ENCODE measurements at places on chromosomes 7 and 10. TPM values are rescaled to one million over a fixed set of nuclear protein-coding genes. Genes with fewer than 3 reads are reported as not detected.

The NRCAM gene
- total RNA-seq, result 2.9 TPM

DNA sequence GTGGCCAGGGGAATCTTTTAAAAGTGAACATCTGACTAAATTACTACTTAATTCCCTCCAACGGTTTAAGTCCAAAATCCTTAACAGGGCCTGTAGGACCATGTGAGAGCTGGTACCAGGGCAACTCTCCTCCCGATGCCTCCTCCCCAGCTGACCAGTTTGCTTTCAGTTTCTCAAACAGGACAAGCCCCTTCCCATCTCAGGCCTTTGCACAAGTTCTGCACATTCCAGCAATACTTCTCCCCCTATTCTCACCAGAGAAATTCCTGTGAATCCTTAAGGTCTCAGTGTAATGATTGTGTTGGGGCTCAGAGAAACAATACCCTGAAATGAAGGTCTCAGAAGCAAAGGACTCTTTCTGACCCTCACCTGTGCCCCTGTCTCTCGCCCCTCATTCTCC, 8.0 kb upstream of the CALHM1 start:
- DNase-seq, result no peak
- no peak overlapping the region for H3K4me3 ChIP-seq
- H3K36me3 ChIP-seq, result no peaks in the 10 kb centered on the region
- peaks cover 4% of the 10 kb centered on the region for H3K4me1 ChIP-seq
- no peak overlapping the region for H3K27ac ChIP-seq
- H3K27me3 ChIP-seq, result no peaks in the 10 kb centered on the region

GRCh38 chr10:16581202-16581601, 59.5 kb upstream of the C1QL3 start:
- no peaks in the 10 kb centered on the region for H3K36me3 ChIP-seq
- H3K4me1 ChIP-seq, result no peaks in the 10 kb centered on the region
- no peak overlapping the region for H3K4me3 ChIP-seq
- no peak overlapping the region for H3K27ac ChIP-seq

DNA sequence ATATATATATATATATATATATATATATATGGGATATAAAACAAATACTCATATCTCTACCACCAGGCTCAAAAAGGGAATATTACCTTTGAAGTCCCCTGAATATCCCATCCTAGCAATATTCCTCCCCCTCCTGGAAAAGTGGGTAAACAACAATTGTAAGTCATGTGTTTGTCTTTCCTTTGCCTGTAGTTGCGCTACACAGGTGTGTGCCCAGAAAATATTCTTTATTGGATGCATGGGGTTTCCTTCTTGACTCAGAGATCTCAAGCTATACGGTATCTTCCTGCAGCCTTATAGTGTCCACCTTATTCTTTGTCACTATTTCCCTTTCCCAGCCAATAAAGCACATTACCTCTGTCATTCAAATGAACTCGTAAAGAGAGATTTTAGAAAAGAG, 54.2 kb downstream of the MET start:
- H3K4me3 ChIP-seq, result no peak overlapping the region
- H3K36me3 ChIP-seq, result no peaks in the 10 kb centered on the region
- H3K4me1 ChIP-seq, result no peaks in the 10 kb centered on the region
- no peak overlapping the region for H3K27ac ChIP-seq

The TES gene
- total RNA-seq, result 356 TPM

GRCh38 chr10:90862908-90863514, 5.2 kb upstream of the HTR7 start:
- H3K4me3 ChIP-seq, result no peak overlapping the region
- H3K27me3 ChIP-seq, result peaks cover 32% of the 10 kb centered on the region
- no peaks in the 10 kb centered on the region for H3K36me3 ChIP-seq
- no peak overlapping the region for H3K27ac ChIP-seq
- H3K4me1 ChIP-seq, result no peaks in the 10 kb centered on the region
- DNase-seq, result no peak

DNA sequence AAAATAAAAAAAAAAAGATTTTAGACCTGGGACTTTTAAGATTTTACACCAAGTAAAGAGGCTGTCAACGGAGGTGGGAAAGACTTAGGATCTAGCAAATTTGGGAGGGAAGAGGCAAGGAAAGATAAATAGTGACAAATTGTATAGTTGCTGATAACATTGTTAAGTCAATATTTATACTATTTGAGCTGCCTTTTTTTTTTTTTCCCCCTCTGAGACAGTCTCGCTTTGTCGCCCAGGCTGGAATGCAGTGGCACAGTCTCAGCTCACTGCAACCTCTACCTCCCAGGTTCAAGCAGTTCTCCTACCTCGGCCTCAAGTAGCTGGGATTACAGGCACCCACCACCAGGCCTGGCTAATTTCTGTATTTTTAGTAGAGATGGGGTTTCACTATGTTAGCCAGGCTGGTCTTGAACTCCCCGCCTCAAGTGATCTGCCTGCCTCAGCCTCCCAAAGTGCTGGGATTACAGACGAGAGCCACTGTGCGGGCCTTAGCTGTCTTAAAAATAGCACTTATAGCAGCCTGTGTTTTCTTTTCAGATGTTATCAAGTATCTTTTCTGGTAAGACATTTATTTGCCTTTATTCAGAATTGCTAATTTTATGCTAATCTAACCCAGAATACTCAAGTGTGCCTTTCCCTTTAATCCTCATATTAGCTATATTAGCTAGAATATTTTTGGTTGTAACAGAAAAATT, 94.5 kb downstream of the MMRN2 start:
- H3K36me3 ChIP-seq, result no peaks in the 10 kb centered on the region
- H3K4me1 ChIP-seq, result peaks cover 45% of the 10 kb centered on the region
- no peaks in the 10 kb centered on the region for H3K27me3 ChIP-seq
- no peak overlapping the region for H3K4me3 ChIP-seq

The FAM25G gene
- not detected for total RNA-seq

All from esophagus muscularis mucosa (tissue), 4 donors.